ENCODE measurements at places on chromosomes 7 and 10.

- DNase-seq = no peak
Measured at GRCh38 chr7:126696256-126697038, 556.3 kb downstream of the GRM8 start.

- DNase-seq = no peak
Measured at GRCh38 chr10:71638064-71638821, 81.3 kb downstream of the C10orf105 start.

DNA sequence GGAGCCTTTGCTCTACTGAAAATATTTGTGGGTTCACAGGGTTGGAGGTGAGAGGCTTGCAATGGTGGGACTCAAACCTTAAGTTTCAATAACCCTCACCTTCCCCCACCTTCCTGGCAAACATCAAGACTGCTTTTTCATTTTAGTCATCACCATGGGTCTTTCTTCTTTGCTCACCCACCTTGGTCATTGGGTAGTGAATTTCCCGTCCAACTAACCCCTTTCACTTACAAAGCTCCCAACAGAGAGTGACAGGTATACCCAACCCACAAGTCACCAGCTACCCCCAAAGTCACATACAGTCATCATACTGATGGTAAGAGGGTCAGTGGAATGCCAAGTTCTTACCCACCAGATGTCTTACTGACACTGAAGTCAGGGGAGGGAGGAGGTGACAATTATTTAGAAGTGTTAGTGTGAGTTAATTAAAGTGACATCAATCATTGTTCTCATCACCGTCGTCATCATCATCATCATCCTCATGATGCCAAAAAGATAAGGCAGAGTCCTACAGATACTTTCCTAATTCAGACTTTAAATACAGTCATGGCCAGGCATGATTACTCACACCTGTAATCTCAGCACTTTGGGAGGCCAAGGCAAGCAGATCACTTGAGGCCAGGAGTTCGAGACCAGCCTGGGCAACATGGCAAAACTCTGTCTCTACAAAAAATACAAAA lies 49.0 kb downstream of the PIK3AP1 start:
- no peak for DNase-seq

- no peak for DNase-seq
Measured at GRCh38 chr10:131311661-131312477, at the start of gene TCERG1L. TSS of gene TCERG1L (minus strand) at chr10:131311721. CDS start at chr10:131311635, 86 bp downstream.

DNA sequence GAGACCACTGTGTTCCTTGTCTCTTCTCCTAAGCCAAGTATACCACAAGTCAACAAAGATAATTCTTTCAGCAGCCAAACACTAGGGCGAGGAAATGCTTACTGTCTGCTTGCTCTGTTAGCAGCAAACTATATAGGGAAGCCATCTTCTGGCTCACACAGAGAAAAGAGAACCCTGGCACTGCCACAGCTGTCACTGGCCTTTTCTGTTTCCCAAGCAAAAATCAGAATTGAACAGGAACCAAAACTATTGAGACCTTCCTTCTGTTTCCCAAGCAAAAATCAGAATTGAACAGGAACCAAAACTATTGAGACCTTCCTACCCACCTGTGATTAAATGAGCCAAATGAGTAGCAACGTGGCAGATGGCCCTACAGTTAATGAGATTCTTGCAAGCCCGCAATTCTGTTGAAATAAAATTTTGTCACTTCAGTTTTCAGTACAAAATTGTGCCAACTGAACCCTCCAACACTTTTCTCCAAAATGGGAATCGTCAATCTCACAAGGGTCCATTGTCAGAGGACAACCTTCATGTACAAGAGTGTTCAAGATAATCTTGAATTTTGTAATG lies 54.5 kb downstream of the LRRTM3 start:
- no peak for DNase-seq

DNA sequence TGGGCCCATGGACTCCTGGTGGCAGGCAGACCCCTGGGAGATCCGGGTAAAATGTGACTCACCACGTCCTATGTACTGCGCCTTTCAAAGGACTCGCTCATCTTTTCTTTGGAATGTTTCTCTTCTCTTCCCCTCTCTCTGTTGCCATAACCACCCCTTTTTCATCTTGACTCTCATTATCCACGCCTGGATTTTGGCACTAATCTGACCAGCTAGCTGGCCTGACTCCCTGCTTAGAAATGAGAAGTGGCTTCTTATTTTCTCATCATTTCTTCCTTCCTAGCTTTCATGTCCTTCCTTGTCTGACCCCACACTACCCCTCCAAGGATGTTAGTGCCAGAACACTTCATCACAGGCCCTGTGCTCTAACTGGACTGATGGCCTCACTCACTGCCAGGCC lies 98.0 kb upstream of the FAM171A1 start:
- DNase-seq = no peak

- DNase-seq = no peak
Measured at GRCh38 chr10:47240173-47240572, 59.8 kb upstream of the GDF10 start.

- DNase-seq = peak; percentile 98
Measured at GRCh38 chr10:6721480-6721879, 141.4 kb upstream of the PRKCQ start.

GRCh38 chr7:157879391-157879790 lies 542.6 kb downstream of the DNAJB6 start:
- no peak for DNase-seq

GRCh38 chr10:78203915-78204818 lies 170.5 kb downstream of the RPS24 start:
- DNase-seq = no peak

DNA sequence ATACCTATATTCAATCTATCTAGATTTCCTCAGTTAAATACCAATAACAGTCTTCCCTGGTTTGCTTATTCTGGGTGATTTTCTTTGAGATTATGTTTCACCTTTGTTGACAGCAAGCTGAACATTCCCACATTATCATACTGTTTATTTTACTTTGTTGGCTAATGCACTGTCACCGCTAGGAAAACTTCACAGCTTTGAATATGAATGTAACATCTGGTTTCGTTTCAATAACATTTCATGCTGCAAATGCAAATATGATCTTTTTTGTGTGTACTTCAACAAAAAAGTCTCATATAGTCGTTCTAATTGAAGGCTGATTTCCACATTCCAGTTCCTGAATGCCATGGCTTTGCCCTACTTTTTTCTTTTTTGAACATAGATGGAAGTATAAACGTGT lies 946.3 kb upstream of the GHITM start:
- no peak for DNase-seq

DNA sequence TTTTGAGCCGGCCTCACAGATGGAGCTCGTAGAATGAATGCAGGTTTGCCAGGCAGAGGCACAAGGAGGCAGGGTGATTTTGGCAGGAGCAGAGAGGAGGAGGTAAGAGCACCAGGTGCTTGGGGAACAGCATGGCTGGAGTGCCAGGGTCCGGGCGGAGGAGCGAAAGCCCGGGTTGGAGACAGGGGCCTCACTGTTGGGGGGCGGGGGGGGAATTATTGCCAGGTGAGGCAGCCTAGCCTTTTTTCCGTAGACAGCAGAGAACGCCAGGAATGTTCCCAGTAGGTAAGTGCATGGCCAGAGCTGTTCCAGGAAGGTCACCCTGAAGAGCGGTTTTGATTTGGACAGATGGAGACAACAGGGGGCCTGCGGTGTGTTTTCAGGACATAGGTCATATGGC lies 9.5 kb downstream of the SRRM3 start:
- no peak for DNase-seq

GRCh38 chr10:30587522-30588031 lies 42.0 kb downstream of the LYZL2 start:
- DNase-seq = no peak

DNA sequence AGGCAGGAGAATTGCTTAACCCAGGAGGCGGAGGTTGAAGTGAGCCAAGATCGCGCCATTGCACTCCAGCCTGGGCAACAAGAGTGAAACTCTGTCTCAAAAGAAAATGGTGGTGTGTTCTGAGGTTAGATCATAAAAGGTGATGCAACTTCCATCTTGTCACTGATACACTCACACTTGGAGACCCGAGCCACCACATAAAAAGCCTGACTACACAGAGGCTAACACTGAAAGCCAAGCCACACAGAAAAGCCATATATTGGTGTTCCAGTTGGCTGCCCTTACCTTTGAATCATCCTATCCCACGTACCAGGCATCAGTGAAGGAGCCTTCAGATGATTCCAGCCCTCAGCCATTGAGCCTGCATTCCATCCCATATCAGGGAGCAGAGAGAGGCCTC lies 4.0 kb downstream of the MORN4 start:
- DNase-seq = no peak

- no peak for DNase-seq
Measured at GRCh38 chr7:142868986-142869415, 14.1 kb downstream of the EPHB6 start.

DNA sequence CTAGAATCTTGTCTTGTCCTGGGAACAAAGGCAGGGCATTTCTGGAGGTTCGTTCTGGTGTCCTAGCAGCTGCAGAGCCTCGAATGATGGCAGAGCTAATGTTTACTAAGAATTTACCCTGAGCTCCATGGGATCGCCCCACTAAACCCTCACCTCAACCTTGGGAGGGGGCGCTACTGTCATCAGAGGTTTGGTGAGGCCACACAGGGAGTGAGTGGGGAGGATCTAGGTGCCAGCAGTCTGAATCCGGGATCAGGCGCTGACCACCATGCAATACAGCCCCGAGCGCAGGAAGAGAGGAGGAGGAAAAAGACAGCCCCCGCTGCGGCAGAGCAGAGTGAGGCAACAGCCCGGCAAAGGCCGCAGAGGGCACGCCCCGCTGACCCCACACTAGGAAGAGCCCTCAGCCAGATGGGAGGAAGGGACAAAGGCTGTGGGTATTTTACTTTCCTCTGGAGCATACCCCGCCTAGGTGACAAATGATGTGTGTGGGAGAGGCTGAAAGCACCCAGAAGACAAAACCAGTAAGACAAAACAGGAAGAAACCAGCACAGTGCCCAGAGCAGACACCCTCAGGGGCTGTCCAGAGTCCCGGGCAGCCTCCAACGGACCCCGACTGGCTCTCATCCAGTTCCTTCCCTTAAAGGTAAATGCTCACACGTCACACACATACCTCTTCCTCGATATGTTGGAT lies 103.5 kb downstream of the FAM53B start:
- no peak for DNase-seq

GRCh38 chr7:133408212-133408611 lies 155.3 kb downstream of the EXOC4 start:
- DNase-seq = no peak

DNA sequence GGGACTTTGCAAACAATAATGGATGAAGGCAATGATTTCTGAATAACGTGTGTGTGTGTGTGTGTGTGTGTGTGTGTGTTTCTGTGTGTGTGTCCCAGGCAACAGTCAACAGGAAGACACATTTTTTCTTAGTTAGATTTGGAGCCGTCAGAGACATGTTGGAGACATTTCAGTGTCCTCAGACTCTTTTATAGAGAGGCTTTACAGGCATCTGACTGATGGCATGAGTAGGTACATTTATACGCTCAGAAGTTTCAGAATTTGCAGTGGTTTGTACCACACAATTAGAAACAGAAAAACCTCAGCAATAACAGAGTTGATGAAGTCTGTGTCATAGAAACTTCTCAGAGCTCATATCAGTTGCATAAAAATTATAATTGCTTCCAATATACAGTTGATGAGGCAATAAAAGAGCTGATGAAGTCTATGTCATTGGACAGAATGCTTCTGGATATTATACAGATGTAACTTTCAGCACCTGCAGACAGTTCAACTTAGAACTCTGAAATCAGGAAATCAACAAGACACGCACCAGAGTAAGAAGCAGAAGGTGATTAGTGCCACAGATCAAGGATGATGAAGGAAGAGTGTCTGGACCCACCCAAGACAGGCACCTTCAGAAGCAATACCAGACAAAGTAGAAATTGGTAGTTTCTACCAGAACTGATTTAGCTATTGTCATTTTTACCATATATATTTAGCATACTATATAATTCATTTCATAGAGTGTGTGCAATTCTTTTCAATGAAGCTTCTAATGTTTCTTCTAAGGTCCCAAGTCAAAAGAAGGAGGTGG lies 104.5 kb upstream of the LYZL1 start:
- DNase-seq = no peak

DNA sequence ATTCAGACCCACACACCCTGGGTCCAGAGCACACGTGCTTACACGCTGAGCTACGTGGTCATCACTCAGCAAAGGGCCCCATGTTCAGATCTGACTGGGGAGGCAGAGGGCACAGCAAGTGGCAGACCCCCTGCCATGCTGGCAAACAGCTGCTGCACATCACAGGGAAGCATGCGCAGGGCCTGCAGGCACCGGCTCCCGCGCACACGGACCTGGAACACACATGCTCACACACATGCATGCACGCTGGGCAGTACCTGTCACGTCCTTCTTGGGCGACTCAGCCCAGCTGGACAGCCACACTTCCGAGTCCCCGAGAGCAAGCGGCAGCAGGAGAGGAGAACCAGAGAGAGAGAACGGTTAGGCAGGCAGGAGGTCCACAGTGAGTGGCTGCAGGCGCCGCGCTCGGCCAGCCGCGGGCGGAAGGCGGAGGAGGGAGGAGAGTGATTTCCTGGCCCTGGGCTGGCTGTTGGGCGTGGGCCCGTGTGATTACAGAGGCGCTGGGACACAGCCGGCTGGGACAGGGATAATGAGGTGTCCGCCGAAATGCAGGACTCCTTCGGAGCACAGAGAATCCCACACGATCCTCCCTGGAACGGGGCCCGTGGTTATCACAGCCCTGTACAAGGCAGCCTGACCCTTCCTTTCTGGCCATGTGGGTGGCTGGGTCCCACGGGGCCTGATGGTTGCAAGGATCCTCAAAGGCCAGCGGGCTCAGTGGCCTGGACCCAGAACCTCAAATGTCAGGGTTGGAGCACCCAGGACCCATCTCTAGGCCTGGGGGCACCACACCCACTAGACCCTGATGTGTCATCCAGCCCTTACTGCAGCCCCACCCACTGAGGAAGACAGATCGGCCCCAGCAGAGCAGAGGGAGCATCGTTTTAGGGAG lies 175.1 kb downstream of the NEURL1 start:
- peak; percentile 77 for DNase-seq

DNA sequence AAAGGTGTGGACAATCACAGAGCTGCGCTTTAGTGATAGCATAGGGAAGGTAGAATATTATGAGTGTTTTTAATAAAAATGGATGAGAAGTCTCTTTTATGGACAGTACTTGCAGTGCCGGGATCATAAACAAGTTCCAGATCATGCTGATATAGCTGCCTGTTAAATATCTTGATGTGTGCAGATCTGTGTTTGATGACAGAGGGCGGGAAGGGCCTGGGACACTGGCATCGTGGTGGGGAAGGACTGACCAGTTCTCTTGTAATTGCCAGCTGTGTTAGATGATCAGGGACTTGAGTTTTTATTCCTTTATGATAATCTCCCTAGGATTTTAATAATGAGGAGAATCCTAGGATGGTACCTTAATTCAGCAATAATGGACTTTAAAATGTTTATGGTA lies 14.6 kb downstream of the SND1 start:
- peak; percentile 14 for DNase-seq

- no peak for DNase-seq
Measured at GRCh38 chr7:94436700-94437099, 42.0 kb downstream of the COL1A2 start.

All from EL (cell line).